Hepatocyte (in vitro differentiated cells): ENCODE measurements at places on chromosomes 6 and 20. TPM values are rescaled to one million over a fixed set of nuclear protein-coding genes. Genes with fewer than 3 reads are reported as not detected.

Gene APOBEC2
- 2.9 and 3.1 TPM in 2 replicates for total RNA-seq

Gene DEF6
- 2.2 and 3.7 TPM in 2 replicates for total RNA-seq

Gene PSORS1C1
- 0.80 and 1.4 TPM in 2 replicates for total RNA-seq

Gene LY6G5C
- 0.32 TPM in 1 of 2 replicates, not detected in the other for total RNA-seq

Gene SYNDIG1
- 1.4 and 1.5 TPM in 2 replicates for total RNA-seq

GRCh38 chr6:3328145-3328544, 69.4 kb downstream of the PSMG4 start:
- DNase-seq, result no peak
- H3K4me1 ChIP-seq, result peaks cover 7% of the 10 kb centered on the region
- no peak overlapping the region for H3K27ac ChIP-seq
- H3K27me3 ChIP-seq, result no peaks in the 10 kb centered on the region

DNA sequence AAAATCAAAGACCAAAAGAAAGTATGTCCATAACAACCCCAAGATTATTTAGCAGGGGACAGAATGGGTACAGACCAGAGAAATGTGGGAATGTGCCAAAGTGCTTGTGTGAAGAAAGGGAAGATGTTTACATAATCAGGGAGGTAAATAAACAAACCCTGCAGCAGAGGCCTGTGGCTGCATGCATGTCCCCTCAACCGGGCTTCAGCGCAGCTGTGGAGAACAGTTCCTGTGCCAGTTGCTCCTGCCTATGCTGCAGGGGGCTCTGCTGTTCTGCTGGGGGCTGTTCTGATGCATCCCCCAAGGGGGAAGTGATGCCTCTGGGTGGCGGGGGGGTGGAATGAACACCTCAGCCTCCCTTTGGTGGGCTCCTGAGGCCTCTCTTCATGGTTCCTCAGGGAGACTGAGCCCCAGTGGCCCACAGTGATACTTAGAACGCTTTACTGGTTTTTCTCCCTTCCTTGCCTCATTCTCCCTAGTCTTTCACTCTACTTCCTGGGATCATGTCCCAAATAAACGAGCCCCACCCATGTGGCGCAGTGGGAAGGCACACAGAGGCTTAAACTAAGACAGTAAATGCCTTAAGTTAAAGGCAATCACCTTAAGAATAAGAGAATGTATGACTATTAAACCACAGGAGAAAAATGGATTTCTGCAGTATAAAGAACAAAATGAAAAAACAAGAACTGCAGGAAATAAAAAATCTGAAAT, 23.0 kb downstream of the RAB23 start:
- no peak overlapping the region for H3K4me3 ChIP-seq
- no peaks in the 10 kb centered on the region for H3K27me3 ChIP-seq
- DNase-seq, result no peak
- no peak overlapping the region for H3K27ac ChIP-seq

GRCh38 chr6:722077-722524, 29.2 kb upstream of the EXOC2 start:
- H3K36me3 ChIP-seq, result no peaks in the 10 kb centered on the region
- H3K27me3 ChIP-seq, result peaks cover 4% of the 10 kb centered on the region
- H3K27ac ChIP-seq, result peak overlapping the region; percentile 3
- no peaks in the 10 kb centered on the region for H3K4me1 ChIP-seq
- H3K4me3 ChIP-seq, result no peak overlapping the region

Gene SLC35D3
- total RNA-seq, result not detected in 2 replicates

GRCh38 chr20:15831201-15831600, 742.0 kb downstream of the KIF16B start:
- no peak overlapping the region for H3K27ac ChIP-seq
- no peaks in the 10 kb centered on the region for H3K27me3 ChIP-seq
- no peak overlapping the region for H3K4me3 ChIP-seq
- peak; percentile 20 for DNase-seq

DNA sequence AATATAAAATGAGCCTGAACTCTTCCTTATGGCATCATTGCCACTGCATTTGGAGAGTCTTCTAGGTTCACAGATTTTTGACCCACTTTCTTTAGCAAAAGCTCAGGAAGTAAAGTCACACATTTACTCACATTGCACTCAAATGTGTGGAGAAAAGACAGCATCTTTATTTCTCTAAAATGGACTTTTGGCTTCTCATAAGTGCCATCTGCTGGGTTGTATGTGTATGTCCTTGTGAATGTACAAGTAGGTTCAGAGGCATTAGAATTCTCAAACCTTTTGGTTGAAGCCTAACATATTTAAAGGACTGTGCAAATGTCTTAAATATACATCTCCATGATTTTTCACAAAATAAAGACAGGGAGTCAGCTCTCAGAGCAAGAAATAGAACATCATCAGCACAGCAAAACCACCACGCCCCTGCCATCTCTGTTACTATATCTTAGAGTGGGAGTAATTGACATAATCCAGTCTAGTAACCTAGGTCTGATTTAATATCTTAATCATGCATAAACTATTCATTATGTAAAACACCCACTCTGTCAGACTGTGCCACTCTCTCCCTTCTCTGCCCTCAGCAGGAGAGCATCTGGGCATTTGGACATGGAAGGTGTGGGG, 42.2 kb upstream of the SPTLC3 start:
- no peak overlapping the region for H3K4me3 ChIP-seq
- peak; percentile 60 for DNase-seq
- H3K27ac ChIP-seq, result no peak overlapping the region
- H3K36me3 ChIP-seq, result no peaks in the 10 kb centered on the region

GRCh38 chr6:168692193-168692914, 251.4 kb downstream of the SMOC2 start:
- no peaks in the 10 kb centered on the region for H3K27me3 ChIP-seq
- H3K27ac ChIP-seq, result no peak overlapping the region
- H3K36me3 ChIP-seq, result no peaks in the 10 kb centered on the region
- H3K4me3 ChIP-seq, result no peak overlapping the region

Gene NMBR
- 0.27 TPM in 1 of 2 replicates, not detected in the other for total RNA-seq

Gene ZC2HC1B
- total RNA-seq, result not detected in 2 replicates

- H3K4me3 ChIP-seq, result no peak overlapping the region
- H3K4me1 ChIP-seq, result no peaks in the 10 kb centered on the region
- H3K27me3 ChIP-seq, result no peaks in the 10 kb centered on the region
- no peak for DNase-seq
- H3K36me3 ChIP-seq, result no peaks in the 10 kb centered on the region
Measured at GRCh38 chr6:95654176-95654575, 76.8 kb downstream of the MANEA start.

Gene ZC3H12D
- 0.50 and 1.7 TPM in 2 replicates for total RNA-seq

DNA sequence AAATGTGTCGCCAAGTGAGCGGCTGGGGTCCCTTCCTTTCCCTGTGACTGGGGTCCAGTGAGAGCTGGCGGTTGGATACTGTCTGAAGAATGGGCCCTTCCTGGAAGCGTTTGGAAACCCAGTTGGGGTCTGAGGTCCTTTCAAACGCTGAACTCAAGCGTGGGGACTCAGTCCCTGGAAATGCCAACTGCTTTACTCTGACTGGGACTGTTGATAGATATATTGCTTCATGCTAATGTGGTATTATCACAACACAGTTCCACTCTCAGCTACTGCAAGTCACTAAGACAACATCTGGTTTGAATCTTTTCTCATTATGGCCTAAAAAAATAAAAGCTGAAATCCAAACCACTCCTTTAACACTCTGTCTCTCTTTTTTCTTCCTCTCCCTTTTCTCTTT, 23.7 kb upstream of the PSMF1 start:
- no peaks in the 10 kb centered on the region for H3K4me1 ChIP-seq
- no peaks in the 10 kb centered on the region for H3K36me3 ChIP-seq
- no peak for DNase-seq

DNA sequence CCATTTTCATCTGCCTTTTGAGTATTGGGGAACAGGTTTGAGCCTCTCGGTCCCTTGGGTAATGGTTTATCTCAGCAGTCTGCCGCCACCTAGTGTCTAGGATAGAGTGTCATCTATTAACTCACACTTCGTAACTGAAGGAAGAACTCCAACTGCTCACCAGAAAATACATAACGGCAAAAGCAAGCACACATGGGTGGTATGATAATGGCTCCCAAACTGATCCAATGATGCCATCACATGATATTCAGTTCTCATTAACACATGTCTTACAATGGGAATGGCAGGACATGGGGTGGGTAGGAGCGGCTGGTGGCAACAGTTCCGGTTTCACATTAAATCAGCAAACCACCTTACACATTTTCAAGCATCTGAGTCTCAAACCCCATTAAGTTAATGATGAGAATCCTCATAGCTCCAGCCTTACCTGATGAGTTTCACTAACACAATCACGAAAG, 110.7 kb upstream of the PHACTR1 start:
- no peaks in the 10 kb centered on the region for H3K36me3 ChIP-seq
- no peaks in the 10 kb centered on the region for H3K27me3 ChIP-seq
- peaks cover 7% of the 10 kb centered on the region for H3K4me1 ChIP-seq
- no peak overlapping the region for H3K4me3 ChIP-seq
- no peak overlapping the region for H3K27ac ChIP-seq

GRCh38 chr6:99467509-99468106, 42.5 kb upstream of the PNISR start:
- H3K4me1 ChIP-seq, result no peaks in the 10 kb centered on the region
- H3K27me3 ChIP-seq, result no peaks in the 10 kb centered on the region
- peak; percentile 37 for DNase-seq
- H3K27ac ChIP-seq, result no peak overlapping the region
- H3K4me3 ChIP-seq, result no peak overlapping the region
- H3K36me3 ChIP-seq, result no peaks in the 10 kb centered on the region

DNA sequence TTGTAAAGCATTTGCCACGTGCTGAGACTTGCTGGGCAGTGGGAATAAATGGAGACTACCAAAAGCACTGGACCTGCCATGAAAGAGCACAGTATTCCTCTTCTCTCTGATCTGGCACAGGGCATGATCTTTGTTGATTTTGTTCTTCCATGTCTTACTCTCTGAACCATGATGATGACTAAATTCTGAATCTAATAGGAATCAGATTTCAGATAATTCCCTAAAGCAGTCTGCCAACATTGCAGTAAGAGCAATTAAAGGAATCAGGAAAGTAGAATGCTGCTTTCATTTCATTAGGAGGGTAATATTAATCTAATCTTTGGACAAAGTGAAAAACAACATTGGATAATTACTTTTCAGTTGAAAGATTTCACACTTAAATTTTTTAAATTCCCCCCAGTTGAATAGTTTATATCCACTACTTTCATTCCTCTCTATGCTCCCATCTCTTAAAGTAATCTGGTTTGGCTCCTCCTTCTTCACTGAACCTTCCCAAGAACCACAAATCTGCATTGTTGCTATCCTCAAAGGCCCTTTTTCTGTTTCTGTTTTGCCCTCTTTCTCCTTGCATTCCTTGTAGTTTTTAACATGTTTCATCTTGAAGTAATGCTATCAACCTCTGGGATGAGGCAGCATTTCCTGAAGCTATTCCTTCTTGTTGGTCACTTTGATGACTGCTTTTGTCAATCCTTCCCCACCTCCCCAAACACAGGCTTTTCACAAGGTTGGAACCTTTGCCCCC, 243.2 kb upstream of the TENT5A start:
- no peak overlapping the region for H3K4me3 ChIP-seq
- DNase-seq, result no peak
- H3K27me3 ChIP-seq, result no peaks in the 10 kb centered on the region
- H3K4me1 ChIP-seq, result no peaks in the 10 kb centered on the region

Gene SYNE1
- 58.0 and 59.9 TPM in 2 replicates for total RNA-seq

DNA sequence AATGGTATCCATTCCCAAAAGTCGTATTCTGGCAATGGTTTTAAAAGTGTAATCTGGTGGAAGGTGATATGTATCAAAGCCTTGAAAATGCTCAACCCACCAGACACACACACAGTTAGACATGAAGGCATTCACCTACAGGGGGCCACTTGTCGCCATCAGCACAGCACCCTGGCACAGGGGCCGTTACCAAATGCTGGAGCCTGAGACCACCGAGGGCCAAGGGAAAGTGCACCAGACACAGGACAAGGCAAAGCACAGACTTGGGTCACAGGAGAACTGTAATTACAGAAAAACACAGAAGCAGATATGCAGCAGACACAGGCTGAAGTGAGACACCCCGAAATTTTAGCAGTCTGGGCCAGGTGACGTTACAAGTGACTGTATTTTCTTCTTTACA, 9.3 kb downstream of the TAF4 start:
- H3K4me1 ChIP-seq, result peaks cover 4% of the 10 kb centered on the region
- no peak overlapping the region for H3K4me3 ChIP-seq
- H3K27me3 ChIP-seq, result no peaks in the 10 kb centered on the region
- no peak for DNase-seq
- H3K36me3 ChIP-seq, result no peaks in the 10 kb centered on the region

Gene LYRM2
- 38.5 and 48.6 TPM in 2 replicates for total RNA-seq

GRCh38 chr20:18144541-18145099, 7.0 kb downstream of the KAT14 start:
- H3K27ac ChIP-seq, result peak overlapping the region; percentile 86
- peaks cover 26% of the 10 kb centered on the region for H3K4me1 ChIP-seq
- no peaks in the 10 kb centered on the region for H3K27me3 ChIP-seq
- no peak overlapping the region for H3K4me3 ChIP-seq

GRCh38 chr6:4603291-4603690, 172.9 kb upstream of the CDYL start:
- H3K27me3 ChIP-seq, result no peaks in the 10 kb centered on the region
- no peak overlapping the region for H3K27ac ChIP-seq
- peak; percentile 33 for DNase-seq
- no peaks in the 10 kb centered on the region for H3K4me1 ChIP-seq
- no peak overlapping the region for H3K4me3 ChIP-seq

DNA sequence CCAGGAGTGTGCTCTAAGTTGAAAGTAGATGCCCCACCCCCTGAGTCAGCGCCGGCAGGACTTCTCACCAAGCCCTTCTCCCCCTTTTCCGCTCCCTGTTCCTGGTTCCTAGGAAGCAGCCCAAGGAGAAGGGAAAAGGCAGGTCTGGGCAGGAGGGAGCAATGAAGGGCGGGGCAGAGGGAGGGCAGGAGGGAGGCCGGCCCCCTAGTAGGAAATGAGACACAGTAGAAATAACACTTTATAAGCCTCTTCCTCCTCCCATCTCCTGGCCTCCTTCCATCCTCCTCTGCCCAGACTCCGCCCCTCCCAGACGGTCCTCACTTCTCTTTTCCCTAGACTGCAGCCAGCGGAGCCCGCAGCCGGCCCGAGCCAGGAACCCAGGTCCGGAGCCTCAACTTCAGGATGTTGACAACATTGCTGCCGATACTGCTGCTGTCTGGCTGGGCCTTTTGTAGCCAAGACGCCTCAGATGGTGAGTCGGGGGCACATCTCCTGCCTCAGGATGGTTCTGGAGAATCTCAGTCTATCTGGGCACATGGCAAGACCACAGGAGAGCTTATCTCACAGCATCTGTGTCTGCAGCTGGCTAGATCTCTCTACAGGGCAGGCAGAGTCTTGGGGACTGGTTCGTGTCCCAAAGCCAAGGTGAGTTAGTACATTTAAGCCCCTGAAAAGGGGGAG, at the start of gene PROCR:
Gene PROCR (plus strand): TSS at position 320 of the 681 bp plus-strand sequence. CDS start 83 bp downstream, at position 403.
- peak; percentile 79 for DNase-seq
- peak within 1 kb of the TSS; percentile 49 for H3K27ac ChIP-seq
- no peaks in the 10 kb centered on the region for H3K27me3 ChIP-seq
- no peaks in the 10 kb centered on the region for H3K36me3 ChIP-seq

- no peaks in the 10 kb centered on the region for H3K36me3 ChIP-seq
- no peak for DNase-seq
- H3K4me3 ChIP-seq, result no peak overlapping the region
- no peak overlapping the region for H3K27ac ChIP-seq
- no peaks in the 10 kb centered on the region for H3K27me3 ChIP-seq
- no peaks in the 10 kb centered on the region for H3K4me1 ChIP-seq
Measured at GRCh38 chr20:588932-589672, 21.0 kb downstream of the TCF15 start.
